ENCODE measurements at places on chromosomes 1 and 21. TPM values are rescaled to one million over a fixed set of nuclear protein-coding genes. Genes with fewer than 3 reads are reported as not detected.

The OR2L3 gene
- not detected for polyA plus RNA-seq

DNA sequence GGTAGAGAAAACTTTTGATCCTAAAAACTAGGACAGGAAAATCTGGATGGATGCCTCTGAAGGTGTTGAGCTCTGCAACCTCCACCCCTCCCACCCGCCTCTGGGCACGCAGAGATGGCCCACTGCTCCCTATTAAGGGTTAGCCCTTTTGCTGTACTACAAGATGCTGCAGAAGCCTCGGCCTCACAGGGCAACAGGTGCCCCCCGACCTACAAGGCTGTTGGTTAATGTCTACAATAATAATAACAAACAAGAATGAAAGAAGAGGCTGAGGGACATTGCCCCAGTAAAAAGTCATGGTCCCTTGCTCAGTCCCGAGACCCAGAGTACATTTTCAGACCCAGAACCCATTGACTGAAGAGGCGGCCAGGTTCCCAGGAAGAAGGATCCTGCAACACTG lies 7.5 kb upstream of the DESI2 start:
- H3K27me3 ChIP-seq: no peaks in the 10 kb centered on the region
- no peak for DNase-seq
- H3K4me1 ChIP-seq: no peaks in the 10 kb centered on the region
- no peaks in the 10 kb centered on the region for H3K36me3 ChIP-seq
- no peak overlapping the region for H3K4me3 ChIP-seq
- no peak overlapping the region for H3K27ac ChIP-seq

GRCh38 chr21:46122758-46123683 lies 25.1 kb downstream of the COL6A2 start:
- no peaks in the 10 kb centered on the region for H3K4me1 ChIP-seq
- no peak for DNase-seq
- H3K27ac ChIP-seq: no peak overlapping the region
- no peaks in the 10 kb centered on the region for H3K27me3 ChIP-seq
- no peak overlapping the region for H3K4me3 ChIP-seq
- H3K36me3 ChIP-seq: peaks cover 82% of the 10 kb centered on the region

- no peaks in the 10 kb centered on the region for H3K27me3 ChIP-seq
- no peak overlapping the region for H3K4me3 ChIP-seq
- H3K36me3 ChIP-seq: peaks cover 3% of the 10 kb centered on the region
These were observed 16.9 kb downstream of the CCDC24 start for GRCh38 chr1:44008259-44008658.

- H3K4me1 ChIP-seq: peaks cover 49% of the 10 kb centered on the region
- H3K27me3 ChIP-seq: peaks cover 94% of the 10 kb centered on the region
- no peaks in the 10 kb centered on the region for H3K36me3 ChIP-seq
- DNase-seq: no peak
These were observed 6.1 kb upstream of the SAMD11 start for GRCh38 chr1:917466-918091.
